CMK (cell line): ENCODE measurements at places on chromosomes 5 and 9.

DNA sequence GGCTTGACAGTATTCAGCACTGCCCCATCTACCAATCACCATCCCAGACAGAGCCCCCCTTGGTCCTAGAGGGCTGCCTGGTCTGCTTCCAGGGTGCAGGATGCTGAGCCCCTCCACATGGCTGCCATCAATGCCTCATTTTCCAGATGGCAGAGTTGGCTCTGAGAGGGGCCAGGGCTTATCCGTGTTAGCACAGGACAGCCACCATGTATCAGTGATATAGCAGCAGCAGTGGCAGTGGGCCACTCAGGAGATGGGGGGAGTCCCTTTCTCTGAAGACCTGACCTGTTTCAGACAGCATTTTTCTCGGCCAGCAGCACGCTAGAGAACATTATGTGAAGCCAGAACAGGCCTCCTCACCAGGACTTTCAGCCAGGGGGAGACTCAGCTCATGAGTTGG, 1.6 kb upstream of the SMIM32 start:
- no peak for DNase-seq

GRCh38 chr5:80122579-80122978, 87.4 kb downstream of the THBS4 start:
- no peak for DNase-seq

DNA sequence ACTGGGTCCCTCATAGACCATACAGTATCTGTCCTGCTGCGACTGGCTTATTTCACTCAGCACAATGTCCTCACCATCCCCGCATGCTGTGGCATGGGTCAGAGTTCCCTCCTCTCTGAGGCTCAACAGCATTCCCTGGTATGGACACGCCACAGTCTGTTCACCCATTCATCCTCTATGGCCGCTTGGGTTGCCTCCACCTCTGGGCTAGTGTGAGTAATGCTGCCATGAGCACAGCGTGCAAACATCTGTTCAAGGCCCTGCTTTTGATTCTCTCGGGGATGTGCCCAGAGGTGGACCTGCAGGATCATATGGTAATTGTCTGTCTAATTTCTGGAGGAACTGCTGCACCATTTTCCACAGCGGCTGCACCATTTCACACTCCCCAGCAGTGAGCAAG, 5.5 kb upstream of the FBP2 start:
- no peak for DNase-seq

- no peak for DNase-seq
These were observed 2.2 kb downstream of the NR6A1 start for GRCh38 chr9:124768750-124769548.

DNA sequence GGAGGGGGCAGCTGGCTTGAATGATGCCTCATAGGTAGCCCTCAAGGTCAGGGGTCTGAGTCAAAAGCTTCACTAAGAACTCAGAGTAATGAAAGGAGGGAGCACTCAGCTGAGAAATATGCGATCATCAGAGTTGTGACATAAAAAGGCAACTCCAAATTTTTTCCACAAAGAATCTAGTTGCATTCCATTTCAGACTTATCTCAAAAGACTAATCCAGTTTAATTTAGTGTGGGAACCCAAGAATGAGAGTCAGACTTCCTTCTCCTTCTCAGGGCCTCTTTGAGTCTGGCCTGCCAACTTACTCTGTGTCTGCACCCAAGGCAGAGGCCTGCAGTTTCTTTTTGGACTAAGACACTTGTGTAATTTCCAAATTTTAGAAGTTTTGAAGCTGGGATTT, 34.7 kb downstream of the GABRP start:
- no peak for DNase-seq

DNA sequence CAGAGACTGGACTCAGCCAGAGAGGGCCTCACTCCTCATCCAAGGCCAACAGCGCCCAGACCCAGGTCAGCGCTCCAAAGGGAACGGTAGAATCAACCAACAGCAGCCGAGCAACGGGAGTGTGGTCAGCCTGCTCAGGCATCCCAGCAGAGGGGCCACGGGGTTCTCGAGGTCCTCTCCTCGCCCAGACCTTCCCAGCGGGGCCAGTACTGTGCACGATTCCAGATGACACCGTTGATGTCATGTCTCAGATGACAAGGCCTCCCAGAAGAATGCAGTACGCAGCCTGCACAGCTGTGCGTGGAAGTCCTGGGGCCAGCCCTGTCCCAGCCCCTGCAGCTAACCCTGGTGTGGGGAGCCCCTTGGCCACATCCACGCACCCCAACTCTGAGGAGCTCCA, 141.0 kb upstream of the PPP1R26 start:
- DNase-seq: no peak

DNA sequence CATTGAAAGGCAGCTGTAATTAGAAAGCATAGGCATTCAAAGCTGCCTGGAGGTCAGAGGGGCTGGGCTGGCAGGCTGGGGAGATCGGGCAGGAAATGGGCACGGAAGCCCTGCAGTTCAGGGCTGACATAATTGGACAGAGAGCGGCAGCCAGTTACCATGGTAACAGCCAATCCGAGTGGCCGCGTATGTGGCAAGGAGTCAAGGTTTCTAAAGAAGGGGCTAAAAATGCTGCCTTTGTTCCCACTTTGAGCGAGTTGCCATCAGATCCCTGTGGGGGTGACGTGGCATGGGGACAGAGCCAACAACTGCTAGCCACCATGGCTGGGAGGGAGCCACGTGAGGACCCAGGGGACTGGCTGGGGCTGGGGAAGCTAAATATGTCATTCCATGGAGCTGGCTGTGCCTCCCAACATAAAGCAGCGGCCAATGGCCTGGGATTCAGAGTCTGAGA, 44.7 kb upstream of the NDFIP1 start:
- DNase-seq: no peak

GRCh38 chr5:132387640-132388117, 18.2 kb downstream of the SLC22A5 start:
- DNase-seq: no peak

DNA sequence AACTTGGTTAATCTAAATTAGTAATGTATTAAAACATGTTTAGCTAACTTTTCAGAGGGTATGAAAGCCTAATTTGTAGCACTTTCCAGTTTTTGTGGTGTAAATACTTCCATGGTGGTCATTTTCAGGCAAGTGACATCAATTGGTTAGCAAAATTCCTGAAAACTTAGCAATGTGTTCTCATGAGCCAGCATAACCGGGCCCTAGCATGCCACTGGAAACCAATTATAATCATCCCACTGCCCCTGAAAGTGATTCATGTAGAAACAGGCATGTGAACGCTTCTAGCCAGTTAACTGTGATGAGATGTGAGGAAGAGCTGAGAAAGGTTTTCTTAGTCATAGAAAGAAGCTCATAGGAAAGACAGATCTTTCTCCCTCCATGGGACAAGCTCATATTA, 417.2 kb downstream of the TLR4 start:
- DNase-seq: no peak

DNA sequence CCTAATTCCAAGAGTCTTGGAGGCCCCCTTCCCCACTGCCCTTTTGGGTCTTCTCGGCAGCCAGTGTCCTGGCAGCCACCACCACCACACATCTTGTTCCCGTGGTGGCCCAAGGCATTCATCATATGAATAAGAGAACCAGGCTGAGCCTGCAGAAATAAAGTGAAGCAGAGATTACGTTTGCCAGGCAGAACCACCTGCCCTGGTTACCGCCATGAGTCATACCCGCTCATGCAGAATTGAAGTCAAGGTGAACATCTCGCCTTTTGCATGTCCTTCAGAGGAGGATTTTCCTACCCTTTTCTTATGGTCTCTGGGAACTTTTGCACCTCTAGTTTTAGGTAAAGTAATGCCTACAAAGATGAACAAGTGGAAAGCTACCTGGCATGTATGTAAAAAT, 119.5 kb upstream of the LMX1B start:
- no peak for DNase-seq

GRCh38 chr5:83802686-83803085, 82.0 kb upstream of the HAPLN1 start:
- no peak for DNase-seq

DNA sequence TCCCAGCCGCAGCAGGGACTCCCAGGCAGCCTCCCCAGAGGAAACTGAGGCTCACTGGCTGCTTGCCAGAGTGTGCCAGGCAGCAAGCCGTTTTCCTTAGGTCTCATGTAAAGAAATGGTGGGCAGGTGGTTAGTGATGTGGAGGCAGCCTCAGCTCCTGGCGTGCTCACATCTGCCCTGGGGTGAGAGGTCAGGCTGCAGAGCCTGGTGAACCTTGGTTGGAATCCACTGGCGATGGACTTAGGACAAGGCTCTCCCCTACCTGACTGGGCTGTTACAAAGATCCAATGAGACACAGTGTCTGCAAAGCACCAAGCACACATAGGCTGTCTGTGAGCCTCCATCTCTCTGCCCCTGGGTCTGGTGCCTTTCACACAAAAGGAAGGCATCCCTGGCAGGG, 30.9 kb downstream of the LHX6 start:
- DNase-seq: no peak

- no peak for DNase-seq
These were observed 17.3 kb upstream of the FAM240B start for GRCh38 chr9:38737246-38737645.

DNA sequence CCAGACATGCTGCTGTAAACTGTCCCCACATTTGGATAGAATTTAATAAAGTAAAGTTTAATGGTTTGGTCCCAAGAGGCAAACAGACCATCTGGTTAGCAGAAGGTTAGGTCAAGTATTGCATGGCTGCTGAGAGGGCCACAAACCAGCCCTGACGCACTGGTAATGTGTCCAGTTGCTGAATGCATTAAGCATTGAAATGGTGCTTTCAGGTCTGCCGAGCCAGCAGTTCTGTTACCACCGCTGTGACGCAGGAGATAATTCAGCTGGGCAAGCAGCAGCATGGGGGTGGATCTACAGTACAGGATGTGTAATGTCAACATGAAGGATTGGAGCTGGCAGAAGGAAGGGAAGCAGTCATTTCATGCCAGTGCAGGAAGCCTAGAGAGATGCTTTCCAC, 16.0 kb downstream of the ZNF462 start:
- DNase-seq: no peak

GRCh38 chr9:123269281-123269680, 895 bp upstream of the STRBP start:
- no peak for DNase-seq

DNA sequence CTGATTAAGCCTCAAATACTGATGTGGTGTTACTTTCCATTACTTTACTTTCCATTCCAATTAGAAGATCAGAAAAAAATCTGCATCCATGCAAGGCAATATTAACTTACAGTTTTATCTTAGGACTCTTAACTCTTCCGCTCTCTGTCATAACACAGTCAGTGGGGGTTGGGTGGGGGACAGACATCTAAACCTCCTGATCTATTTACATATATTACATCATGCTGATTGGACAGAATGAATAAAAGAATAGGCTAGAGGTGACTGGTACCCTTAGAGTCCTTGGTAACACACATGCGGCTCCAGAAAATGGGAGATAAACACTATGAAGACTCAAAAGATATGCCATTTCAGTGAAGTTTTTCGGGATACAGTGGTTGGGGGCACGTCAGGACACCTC, 27.6 kb downstream of the RAPGEF6 start:
- DNase-seq: no peak

GRCh38 chr5:180825768-180826525, 23.3 kb upstream of the MGAT1 start:
- no peak for DNase-seq

DNA sequence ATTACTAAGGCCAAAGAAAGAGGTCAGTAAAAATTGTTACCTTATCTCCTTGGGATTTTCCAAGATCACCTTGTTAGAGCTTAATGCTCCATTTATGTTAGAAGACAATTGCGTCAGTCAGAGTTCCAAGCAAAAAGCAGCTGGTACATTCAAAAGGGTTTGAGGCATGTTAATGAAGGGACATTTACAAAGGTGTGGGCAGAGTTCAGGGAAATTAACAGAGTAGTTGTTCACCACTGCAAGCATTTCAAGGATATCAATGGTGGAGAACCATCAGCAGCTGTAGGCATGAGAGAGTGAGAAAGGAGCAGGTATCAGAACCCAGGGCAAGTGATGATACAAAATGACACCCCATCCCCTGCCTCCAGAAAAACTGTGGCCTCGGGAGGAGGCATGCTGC, 17.0 kb upstream of the SMARCA2 start:
- DNase-seq: no peak
